Mesendoderm (in vitro differentiated cells): ENCODE measurements at places on chromosomes 4 and X.
A peak's percentile ranks its signal among the peaks of the same experiment; 100 is the strongest.

- no peak for DNase-seq
These were observed 35.2 kb downstream of the ALPK1 start for GRCh38 chr4:112332398-112332797.

DNA sequence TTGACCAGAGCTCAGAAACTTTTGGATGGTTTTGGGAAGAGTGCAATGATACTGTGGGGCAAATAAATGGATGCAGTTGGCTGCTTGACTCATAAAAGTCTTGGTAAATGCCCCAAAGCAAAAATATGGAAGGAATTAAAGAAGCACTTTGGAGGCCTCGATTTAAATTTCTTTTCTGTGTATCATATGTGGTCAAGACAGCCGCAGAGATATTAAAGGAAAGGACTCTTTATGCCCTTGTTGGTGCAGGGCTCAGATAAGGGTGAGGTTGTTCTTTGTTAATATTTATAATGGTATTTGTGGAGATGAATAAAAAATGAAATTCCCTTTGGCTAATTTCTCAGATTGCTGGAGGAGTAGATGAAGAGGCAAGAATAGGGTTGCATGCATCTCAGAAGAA is 90.2 kb downstream of the NHS start:
- DNase-seq, result no peak

- DNase-seq, result no peak
These were observed 931.4 kb downstream of the PCDH7 start for GRCh38 chr4:31651541-31651940.

DNA sequence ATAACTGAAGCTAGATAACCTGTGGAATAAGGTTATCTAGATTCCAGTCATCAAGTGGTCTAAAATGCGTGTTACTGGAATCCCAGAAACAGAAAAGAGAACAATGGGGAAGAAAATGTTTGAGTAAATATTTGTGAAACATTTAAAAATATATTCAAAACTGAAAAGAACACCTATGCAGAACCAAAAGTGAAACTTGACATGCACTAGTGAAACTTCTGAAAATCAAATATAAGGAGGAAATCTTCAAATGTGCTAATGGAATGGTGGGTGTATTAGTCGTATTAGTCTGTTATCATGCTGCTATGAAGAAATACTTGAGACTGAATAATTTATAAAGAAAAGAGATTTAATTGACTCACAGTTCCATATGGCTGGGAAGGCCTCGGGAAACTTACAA is 512.4 kb upstream of the KLHL4 start:
- DNase-seq, result no peak

DNA sequence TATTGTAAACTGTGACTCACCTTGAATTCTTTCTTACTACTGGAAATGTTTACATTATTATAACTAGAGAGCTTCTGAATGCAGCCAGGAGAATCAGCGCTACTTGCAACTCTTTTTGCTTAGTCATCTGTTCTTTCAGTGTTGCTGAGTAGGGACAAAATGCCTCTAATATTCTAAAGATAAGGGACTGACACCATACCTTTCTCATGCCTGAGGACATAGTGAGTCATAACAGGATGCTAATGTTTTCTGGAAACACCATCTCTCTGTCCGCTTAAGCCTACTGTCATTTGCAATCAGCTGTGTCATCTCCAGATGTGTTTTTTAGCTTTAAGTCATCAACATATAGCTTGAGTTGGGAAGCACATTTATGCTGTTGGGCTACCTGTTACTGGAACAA is 108.3 kb downstream of the QRFPR start:
- DNase-seq, result peak; percentile 92

GRCh38 chrX:66074920-66075879 is 35.3 kb upstream of the VSIG4 start:
- DNase-seq, result no peak

GRCh38 chrX:132330156-132330729 is 111.0 kb upstream of the RAP2C start:
- no peak for DNase-seq
